Karpas-422 (cell line): ENCODE measurements at places on chromosomes 7 and 10. TPM values are rescaled to one million over a fixed set of nuclear protein-coding genes. Genes with fewer than 3 reads are reported as not detected.

The CASD1 gene
- 20.9 and 56.6 TPM in 2 replicates for total RNA-seq

The UBE2H gene
- 34.7 and 37.3 TPM in 2 replicates for total RNA-seq

The WNT8B gene
- not detected in 2 replicates for total RNA-seq

The CARD11 gene
- 38.5 and 87.2 TPM in 2 replicates for total RNA-seq

The CLEC5A gene
- total RNA-seq: not detected in 2 replicates

The ELN gene
- not detected in 2 replicates for total RNA-seq

The TMEM184A gene
- total RNA-seq: not detected in 2 replicates

The INPP5F gene
- 2.5 and 5.6 TPM in 2 replicates for total RNA-seq

The CHPF2 gene
- total RNA-seq: 24.7 and 33.2 TPM in 2 replicates

The CPED1 gene
- total RNA-seq: 0.04 and 1.2 TPM in 2 replicates

The DPYSL4 gene
- total RNA-seq: 0.11 TPM in 1 of 2 replicates, not detected in the other

The PARD3 gene
- total RNA-seq: not detected in 2 replicates

The PLAU gene
- total RNA-seq: 3.2 and 6.3 TPM in 2 replicates

The SEMA3A gene
- not detected in 2 replicates for total RNA-seq

The TEX36 gene
- total RNA-seq: not detected in 2 replicates

The WDR86 gene
- not detected in 2 replicates for total RNA-seq

The TMEM176A gene
- total RNA-seq: not detected in 2 replicates

The TDRD1 gene
- total RNA-seq: not detected in 2 replicates

The SFRP4 gene
- not detected in 2 replicates for total RNA-seq

The JAZF1 gene
- total RNA-seq: 0.83 and 4.2 TPM in 2 replicates

The AGMO gene
- total RNA-seq: not detected in 2 replicates

The NEURL1 gene
- total RNA-seq: 0.04 TPM in 1 of 2 replicates, not detected in the other
